ENCODE measurements at places on chromosomes 5 and 9.
A peak's percentile ranks its signal among the peaks of the same experiment; 100 is the strongest.

DNA sequence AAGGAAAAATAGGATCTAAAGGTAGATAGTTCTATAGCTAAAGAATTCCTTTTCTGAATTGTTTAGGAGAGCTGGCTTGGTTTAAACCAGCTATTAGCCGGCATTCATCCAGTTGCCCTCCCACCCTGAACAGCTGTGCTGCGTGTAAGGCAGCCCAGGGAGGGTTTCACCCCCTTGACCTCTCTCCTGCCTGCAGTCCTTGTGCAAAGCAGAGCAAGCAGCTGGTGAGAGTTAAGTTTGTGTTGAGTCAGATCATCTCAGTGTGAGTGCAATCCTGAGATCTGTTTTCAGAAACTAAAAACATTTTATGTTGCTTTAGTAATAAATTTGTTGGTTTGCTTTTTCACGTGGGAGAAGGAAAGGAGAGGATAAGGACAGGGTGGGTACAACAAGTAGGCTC, 13.0 kb downstream of the SLC25A25 start:
- DNase-seq: no peak

- DNase-seq: no peak
These were observed 157.3 kb upstream of the GRAMD2B start for GRCh38 chr5:126265917-126266316.

- peak; percentile 47 for DNase-seq
These were observed 548 bp downstream of the CEP120 start for GRCh38 chr5:123422433-123423277.

GRCh38 chr9:133275105-133276000, at the start of gene ABO:
Gene ABO (minus strand): TSS chr9:133275201.
- DNase-seq: no peak

- no peak for DNase-seq
These were observed 803 bp downstream of the GARIN3 start for GRCh38 chr5:157165261-157165660.

- DNase-seq: no peak
These were observed 175.1 kb upstream of the DAB2 start for GRCh38 chr5:39599721-39600431.

DNA sequence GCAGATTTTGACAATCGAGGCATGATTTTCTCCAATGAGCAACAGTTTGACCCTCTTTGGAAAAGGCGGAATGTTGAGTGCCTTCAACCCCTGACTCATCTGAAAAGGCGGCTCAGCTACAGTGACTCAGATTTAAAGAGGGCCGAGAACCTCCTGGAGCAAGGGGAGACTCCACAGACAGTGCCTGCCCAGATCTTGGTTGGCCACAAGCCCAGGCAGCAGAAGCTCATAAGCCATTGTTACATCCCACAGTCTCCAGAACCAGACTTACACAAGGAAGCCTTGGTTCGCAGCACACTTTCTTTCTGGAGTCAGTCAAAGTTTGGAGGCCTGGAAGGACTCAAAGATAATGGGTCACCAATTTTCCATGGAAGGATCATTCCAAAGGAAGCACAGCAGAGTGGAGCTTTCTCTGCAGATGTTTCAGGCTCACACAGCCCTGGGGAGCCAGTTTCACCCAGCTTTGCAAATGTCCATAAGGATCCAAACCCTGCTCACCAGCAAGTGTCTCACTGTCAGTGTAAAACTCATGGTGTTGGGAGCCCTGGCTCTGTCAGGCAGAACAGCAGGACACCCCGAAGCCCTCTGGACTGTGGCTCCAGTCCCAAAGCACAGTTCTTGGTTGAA, 13.6 kb downstream of the PTPDC1 start:
- no peak for DNase-seq
